ENCODE measurements at places on chromosomes 7 and 10.

DNA sequence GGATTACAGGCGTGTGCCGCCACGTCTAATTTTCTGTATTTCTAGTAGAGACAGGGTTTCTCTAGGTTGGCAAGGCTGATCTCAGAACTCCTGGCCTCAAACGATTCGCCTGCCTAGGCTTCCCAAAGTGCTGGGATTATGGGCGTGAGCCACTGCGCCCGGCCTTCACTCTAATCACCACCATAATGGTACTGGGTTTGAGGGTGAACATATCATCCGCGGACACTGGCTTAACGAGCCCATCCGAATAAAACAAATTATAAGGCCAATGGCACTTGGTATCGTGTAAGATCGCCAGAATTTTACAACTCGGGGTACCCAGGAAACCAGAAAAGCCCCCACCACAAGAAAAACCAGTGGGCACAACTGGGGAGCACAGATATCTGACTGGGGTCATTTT is 580 bp downstream of the FAM200A start:
- DNase-seq, result no peak

DNA sequence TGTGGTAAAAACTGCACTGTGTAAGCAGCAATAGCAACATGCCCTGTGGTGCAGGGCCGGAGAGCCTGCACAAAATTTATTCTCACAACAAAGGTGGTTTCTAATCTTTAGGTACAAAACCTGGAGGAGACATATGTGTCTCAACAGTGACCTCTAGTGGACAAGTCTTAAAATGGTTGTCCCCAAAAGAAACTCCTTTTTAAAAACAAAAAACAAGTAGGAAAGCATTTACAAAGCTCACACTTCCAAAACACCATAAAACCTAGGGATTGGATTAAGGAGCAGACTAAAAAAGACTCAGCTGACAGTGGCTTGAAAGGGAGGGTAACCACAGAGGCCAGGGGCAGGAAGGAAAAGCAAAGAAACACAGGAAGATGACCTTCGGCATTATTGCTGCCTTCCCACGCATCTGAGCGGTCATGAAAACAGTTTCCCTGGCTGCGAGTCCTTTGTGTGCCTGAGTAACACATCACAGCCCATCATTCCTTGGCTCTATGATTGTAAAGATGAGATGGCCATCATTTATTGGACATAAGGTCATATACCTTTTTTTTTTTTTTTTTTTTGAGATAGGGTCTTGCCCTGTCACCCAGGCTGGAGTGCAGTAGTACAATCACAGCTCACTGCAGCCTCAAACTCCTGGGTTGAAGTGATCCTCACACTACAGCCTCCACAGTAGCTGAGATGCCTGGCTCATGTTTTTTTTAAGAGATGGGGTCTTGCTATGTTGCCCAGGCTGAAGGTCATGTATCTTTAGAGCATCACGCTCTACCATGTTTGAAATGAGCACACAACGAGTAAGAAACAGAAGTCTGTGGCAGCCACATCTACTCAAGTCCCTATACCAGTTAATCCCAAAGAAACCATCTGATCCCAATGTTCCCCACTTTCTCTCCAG is 39.5 kb downstream of the RSU1 start:
- no peak for DNase-seq

DNA sequence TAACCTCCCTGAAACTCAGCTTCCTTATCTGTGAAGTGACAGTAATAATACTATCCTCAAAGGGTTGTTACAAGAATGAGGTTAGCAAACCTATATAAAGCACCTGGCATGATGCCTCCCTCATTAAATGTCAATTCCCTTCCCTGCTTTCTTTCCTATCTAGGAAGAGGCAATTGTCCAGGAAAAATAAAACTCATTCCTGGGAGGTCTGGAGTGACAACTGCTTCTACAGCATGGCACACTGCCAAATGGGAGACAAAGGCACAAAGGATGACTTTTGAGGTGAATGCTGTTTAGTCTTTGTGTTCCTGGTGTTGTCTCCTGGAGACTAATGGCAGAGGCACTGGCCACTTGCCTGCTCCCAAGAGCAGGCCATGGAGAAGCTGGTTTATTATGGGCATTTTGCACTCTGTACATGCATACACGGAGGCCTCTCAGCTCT is 32.2 kb upstream of the PDE1C start:
- no peak for DNase-seq

DNA sequence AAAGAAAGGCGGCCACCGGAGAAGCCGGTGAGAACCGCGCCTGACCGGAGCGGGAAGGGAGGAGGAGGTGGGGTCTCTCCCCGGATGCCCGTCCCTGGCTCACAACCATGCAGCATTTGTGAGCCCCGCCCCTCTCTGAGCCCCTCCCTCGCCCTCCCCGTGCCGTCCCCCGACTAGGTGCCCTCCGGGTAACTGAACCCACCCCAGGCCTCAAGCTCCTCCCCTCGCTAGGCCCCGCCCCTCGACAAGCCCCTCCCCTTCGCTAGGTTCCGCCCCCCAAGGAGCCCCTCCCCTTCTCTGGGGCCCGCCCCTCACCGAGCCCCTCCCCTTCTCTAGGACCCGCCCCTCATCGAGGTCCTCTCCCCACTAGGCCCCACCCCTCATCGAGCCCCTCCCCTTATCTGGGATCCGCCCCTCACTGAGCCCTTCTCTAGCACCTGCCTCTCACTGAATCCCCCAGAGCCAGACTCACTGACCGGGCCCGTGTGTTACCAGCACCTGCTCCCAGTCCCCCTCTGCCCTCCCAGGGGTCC is 42.2 kb upstream of the HSPB1 start:
- DNase-seq, result no peak

- DNase-seq, result no peak
These were observed 481.6 kb downstream of the PARD3 start for GRCh38 chr10:34333513-34333912.

GRCh38 chr10:67088036-67088435 is 162.2 kb downstream of the LRRTM3 start:
- DNase-seq, result no peak

DNA sequence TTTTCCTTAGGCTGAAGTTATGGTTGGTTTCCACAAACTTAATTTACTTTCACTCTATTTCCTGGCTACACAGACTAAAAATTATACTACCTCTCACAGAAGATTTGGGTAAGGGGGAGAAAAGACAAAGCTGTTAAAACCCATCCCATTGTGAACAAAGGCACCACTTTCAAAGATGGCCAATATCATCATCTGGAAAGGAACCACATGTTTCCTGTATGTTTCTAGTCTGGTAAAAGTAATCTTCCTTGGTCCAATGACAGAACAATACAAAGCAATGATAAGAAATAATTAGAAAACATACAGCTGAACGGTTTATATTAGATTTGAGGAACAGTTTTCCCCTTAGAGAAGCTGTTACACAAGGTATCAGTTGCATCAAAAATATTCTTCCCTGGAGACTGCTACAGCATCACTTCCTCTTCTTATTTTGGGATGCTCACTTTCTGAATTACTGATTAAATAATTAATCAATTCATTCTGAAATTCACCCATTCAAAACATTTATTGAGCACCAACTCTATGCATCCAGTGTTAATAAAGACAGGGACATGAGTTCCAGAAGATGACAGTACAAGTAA is 8.5 kb upstream of the SFR1 start:
- no peak for DNase-seq

DNA sequence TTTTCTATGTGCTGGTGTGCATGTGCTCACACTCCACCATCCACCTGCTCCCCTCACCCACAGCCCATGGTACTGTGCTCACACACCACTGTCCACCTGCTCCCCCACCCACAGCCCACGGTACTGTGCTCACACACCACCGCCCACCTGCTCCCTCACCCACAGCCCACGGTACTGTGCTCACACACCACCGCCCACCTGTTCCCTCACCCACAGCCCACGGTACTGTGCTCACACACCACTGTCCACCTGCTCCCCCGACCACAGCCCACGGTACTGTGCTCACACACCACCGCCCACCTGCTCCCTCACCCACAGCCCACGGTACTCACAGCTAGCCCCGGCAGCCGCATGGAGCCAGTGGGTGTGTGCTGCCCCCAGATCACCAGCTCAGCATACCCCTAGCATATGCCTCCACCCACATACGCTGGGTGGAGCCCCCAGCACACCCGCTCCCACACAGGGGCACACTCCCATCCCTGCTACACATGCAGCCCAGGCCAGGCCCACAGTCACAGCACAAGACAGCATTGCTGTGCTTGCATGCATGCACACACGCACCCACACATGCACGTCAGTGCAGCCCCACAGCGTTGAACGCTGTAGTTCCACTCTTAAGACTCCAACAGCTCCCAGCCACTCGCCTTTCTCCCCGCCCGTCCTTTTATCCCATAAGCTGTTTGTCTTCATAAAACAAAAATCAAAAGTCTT is 62.0 kb downstream of the PAX2 start:
- DNase-seq, result no peak

- DNase-seq, result no peak
These were observed 410.8 kb downstream of the MDFIC start for GRCh38 chr7:115332691-115333090.

- no peak for DNase-seq
These were observed 131.6 kb upstream of the NPY start for GRCh38 chr7:24152356-24152755.
